NCI-H446 treated with DMSO at 0.1 percent for 48 hours (cell line): ENCODE measurements at places on chromosomes 7 and 10.
A peak's percentile ranks its signal among the peaks of the same experiment; 100 is the strongest.

GRCh38 chr10:110812583-110812982, 59.1 kb upstream of the PDCD4 start:
- no peak for DNase-seq

DNA sequence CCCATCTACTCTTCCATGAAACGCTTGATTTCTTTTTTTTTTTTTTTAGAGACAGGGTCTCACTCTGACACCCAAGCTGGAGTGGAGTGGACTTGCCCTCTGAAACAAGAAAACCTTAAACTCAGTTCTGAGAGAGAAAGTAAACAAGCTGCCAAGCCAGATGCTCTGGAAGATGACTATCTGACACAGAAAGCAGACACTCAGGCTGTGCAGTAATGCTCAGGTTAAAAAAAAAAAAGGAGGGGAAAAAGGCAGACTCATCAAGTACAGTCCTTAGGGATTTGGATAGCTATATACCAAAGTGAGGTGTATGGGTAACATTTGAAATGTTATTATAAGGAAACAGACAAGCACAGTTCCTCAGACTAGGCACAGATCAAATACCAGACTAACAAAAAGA, 80.5 kb downstream of the IDE start:
- no peak for DNase-seq

GRCh38 chr7:139152149-139152548, 42.6 kb upstream of the ZC3HAV1 start:
- no peak for DNase-seq

DNA sequence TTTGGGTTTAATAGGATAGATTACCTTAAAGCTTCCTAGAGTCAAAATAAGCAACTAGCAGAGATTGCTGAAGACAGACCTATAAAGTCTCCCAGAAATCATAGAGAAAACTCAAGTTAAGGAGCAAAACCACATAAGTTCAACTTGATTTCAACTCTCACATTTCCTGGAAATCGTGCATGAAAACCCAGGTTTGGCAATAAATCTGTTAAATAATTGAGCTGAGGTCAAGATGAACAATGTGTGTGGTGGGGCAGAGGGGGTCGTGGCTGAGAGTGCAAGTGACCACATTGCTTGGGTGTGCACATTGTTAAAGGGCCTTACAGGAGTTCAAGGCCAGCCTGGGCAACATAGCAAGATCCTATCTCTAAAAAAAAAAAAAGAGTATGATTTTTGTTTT, 636.5 kb downstream of the GALNT17 start:
- DNase-seq, result no peak

DNA sequence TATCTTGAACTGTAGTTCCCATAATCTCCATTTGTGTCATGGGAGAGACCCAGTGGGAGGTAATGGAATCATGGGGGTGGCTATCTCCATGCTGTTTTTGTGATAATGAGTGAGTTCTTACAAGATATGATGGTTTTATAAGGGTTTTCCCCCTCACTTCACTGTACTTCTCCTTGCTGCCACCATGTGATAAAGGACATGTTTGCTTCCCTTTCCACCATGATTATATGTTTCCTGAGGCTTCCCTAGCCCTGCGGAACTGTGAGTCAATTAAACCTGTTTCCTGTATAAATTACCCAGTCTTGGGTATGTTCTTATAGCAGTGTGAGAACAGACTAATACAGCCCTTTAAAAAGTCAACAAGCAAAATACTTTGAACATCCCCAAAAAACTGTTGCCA, 427.7 kb downstream of the HTR7 start:
- DNase-seq, result no peak

- DNase-seq, result no peak
Observed at GRCh38 chr7:139109188-139109982, at the start of gene ZC3HAV1. TSS of gene ZC3HAV1 (minus strand) at chr7:139109720. CDS start at chr7:139109331, 389 bp downstream.

- DNase-seq, result peak; percentile 28
Observed at GRCh38 chr10:109975244-109976190, 32.3 kb upstream of the ADD3 start.

DNA sequence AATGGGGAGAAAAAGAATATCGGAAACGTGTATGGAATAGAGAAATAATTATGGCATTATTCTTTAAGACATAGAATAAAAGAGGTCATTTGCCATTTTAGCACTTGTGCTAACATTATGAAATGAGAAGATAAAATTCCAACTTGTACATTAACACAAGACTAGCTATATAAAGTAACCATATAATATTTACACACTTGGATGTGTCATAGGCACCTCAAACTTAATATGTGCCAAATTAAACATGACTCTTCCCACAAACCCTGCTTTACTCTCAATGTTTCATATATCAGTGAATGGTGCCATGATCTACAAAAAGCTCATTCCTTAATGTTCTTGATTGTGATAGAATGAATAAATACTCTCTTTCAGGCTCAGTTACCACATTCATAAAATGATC, 4.1 kb upstream of the MINDY3 start:
- DNase-seq, result no peak

DNA sequence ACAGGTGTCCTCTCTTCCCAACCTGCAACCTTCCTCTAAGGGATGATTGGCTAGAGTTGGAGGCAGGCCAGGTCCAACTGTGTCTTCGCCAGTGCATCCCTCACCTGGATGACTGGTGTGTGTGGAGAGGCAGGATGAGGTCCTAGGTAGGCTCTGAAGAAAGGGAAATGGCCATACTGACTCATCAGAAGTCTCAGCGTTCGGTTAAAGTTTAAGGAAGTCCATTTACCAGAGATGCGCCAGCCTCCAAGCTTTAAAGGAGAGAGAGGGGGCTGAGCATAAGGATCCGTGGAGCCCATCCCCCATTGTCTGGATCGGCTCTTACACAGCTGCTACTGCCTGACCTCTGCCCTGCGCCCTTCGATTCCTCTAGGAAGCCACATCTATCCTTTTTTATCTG, 4.4 kb downstream of the KEL start:
- no peak for DNase-seq

DNA sequence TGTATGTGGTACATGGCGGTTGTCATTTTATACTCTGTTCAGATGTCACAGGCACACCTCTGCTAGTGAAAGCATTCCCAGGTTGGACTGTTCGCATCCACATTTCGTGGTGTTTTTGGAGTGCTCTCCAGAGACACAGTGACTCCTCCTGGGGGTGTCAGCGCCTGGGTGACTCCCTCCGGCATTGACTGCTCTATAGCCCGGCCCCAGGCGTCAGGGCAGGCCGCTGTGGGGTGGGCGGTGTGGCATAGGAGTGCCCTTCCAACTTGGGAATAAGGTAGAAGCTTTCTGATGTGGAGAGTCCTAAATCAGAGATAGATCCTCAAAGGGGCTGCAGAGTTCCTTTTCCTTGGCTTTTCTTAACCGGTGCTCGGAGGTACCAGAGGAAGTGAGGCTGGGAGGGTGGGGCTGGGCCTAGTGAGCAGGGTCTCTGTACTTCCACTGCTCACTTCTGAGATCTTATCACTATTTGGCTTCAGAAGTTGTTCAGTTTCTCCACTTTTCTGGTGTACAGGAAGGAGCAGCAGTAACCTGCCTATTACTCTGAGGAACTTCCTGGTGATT, 32.3 kb downstream of the CCNY start:
- DNase-seq, result no peak

- no peak for DNase-seq
Observed at GRCh38 chr7:121871188-121871587, 1.8 kb upstream of the PTPRZ1 start.

GRCh38 chr7:74480861-74481417, 27.2 kb downstream of the GTF2IRD1 start:
- no peak for DNase-seq

DNA sequence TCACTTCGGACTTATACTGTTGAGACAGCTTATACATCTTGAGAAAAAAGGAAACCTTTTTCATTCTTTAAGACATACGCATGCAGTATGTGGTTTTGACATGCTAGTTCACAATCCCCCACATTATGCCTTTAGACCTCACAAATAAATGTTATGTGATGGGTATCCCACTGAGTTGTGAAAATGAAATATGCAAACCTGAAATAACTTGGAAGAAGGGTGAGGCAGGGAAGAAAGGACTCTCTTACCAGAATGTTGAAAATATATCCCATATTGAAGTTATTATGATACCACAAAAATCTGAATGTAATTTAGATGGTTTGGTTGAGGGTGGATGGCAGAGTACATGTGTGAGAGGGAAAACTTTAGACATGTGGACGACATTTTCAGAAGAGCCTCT, 379.8 kb downstream of the BBS9 start:
- DNase-seq, result no peak

- no peak for DNase-seq
Observed at GRCh38 chr7:151696721-151697514, 177.2 kb upstream of the RHEB start.
